ENCODE measurements at places on chromosomes 3 and 15.

GRCh38 chr3:104677932-104678331 is 688.8 kb upstream of the ALCAM start:
- no peak for DNase-seq

DNA sequence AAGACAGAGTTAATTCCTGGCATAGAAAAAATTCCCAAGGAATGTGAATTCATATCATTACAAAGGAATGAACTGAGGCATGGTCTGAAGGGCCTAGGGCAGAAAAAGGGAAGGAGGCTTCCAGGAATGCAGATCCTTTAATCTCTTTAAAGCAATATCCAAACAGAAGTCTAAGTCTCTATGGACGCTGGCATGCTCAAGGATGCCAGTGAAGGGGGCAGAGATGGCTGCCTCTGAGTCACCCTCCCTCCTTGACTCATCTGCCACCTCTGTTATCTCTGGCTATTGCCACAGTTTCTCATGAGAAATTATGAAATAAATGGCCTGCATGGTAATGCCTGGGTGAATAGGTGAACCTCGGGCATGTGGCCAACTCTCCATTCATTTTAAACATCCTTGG is 96.3 kb upstream of the BCL6 start:
- DNase-seq: no peak

GRCh38 chr15:51130344-51130743 is 35.6 kb upstream of the TNFAIP8L3 start:
- DNase-seq: no peak

- DNase-seq: no peak
These were observed 9.4 kb upstream of the EID1 start for GRCh38 chr15:48868536-48868935.

DNA sequence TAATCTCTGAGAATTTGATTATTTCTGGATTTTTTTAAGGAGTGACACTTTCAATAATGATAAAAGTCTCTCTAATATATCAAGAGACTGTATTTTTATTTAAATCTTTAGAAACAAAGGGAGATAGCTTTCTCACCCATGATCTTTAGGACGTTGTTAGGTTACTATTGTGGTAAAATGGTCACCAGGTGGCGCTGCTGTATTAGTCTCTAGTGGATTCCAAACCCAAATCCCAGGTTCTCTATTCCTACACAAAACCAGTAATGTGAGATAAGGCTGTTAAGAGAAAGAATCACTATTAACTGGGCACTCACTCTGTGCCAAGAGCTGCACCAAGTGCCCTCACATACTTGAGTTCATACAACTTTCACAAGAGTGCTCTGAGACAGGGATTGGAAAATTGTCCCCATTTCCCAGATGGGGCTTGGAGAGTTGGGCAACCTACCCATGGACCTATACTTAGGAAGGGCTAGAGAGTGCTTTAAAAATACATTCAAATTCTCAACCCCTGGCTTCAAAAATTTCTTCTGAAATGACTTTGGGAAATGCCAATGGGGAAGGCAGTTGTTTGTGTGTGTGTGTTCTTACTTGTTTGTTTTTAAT is 593.4 kb upstream of the TGFBR2 start:
- DNase-seq: peak; percentile 44

DNA sequence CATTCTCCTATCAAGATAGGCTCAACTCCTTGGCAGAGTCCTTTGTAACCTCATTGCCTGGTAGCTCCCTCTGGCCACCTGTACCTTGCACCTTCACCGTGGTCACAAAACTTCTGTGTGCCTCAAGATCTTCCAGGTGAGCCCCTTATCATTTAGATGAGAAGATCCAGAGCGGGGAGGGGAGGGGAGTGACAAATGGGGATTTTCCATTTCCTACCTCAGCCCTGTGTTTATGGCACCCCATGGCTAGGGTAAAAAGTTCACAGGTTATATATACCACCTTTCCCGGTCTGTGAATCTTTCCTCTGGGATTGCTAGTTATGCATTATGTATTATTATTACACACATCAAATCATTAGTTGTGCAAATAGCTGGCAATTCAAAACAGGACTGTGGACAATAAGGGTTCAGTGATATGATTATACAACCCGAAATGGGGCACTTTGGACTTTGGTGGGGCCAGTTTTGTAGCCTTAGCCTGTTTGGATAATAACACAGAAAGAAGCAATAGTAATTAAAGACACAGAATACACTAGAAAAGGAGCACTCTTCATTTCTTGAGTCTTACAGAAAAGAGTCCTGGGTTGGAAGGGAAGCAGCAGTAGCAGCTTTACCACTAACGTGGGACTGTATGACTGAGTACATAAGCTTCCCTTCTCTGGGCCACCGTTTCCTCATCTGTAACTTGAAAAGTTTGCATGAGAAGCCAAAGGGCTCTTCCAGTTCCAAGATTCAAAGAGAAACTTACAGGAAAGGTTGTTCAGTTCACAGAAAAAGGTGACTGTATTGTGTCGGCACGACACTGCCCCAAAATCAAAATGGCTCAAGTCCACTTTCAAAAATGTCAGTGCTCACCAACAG is 7.1 kb downstream of the TLE3 start:
- DNase-seq: no peak

GRCh38 chr3:192821161-192821560 is 93.8 kb upstream of the FGF12 start:
- no peak for DNase-seq
